Effector CD4-positive, alpha-beta T cell (primary cell): ENCODE measurements at places on chromosomes 11 and 22.

DNA sequence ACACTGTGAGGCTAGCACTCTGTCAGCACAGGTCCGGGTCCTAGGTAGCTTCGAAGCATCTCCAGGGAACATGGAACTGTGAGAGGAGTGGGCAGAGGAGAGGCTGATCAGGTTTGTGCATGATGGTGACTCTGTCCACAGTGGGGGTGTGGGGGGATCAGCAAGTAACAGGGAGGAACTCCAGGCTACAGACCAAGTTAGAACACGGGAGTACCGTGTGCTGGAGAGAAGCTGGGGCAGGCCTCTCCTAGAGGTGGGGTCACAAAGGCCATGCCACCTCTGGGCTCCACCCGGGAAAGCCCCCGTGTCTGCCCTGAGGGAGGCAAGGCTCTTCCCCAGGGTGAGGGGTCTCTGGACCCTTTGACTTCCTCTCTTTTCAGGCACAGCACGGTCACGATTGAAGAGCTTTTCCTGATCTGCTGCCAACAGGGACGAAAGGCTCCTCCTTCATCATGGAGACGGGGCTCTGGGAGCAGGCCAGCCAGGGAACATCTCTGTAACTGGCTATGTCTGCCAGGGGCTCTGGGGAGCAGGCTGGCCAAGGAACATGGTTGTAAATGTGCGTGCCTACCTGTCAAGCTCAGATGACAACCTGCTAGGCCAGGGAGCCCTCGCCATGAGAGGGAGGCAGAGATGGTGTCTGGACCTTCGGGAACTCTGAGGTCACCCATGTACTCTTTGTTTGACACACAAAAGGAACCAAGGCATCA is 1476.1 kb downstream of the BRD1 start:
- no peak for DNase-seq

- no peak for DNase-seq
Measured at GRCh38 chr11:33560729-33561128, 139.9 kb downstream of the C11orf91 start.

DNA sequence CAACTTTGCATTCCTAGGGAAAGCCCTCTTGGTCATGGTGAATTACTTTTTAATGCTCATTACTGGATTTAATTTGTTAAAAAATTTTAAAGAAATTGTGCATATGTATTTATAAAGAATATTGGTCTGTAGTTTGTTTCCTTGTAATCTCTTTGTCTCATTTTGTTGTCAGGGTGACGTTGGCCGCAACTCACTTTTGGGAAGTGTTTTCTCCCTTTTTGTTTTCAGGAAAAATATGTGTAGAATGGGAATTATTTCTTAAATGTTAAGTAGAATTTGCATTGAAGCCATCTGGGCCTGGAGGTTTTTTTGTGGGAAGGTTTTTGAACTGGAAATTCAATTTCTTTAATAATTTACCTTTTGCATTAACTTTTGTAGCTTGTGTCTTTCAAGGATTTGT is 149.1 kb downstream of the UVRAG start:
- no peak for DNase-seq

GRCh38 chr11:75145196-75145971 is 5.5 kb upstream of the SLCO2B1 start:
- DNase-seq: no peak

DNA sequence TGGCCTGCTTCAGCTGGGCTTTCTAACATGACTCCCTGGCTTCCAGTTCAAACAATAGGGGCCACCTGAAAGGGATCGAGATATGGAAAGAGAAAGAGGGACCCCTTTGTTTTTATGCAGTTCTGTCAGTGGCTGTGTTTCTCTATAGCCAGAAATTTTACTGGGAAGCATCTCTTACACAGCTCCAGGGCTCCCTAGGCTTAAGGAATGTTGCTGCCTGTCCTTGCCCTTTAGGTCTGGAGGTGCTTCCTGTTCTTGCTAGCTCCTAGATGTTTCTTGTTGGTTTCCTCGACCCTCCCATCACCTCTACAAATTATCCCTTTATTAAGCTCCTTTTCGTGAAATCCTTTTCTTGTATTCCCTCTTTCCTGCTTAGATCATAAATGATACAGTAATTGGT is 21.8 kb upstream of the OR56A1 start:
- DNase-seq: no peak

DNA sequence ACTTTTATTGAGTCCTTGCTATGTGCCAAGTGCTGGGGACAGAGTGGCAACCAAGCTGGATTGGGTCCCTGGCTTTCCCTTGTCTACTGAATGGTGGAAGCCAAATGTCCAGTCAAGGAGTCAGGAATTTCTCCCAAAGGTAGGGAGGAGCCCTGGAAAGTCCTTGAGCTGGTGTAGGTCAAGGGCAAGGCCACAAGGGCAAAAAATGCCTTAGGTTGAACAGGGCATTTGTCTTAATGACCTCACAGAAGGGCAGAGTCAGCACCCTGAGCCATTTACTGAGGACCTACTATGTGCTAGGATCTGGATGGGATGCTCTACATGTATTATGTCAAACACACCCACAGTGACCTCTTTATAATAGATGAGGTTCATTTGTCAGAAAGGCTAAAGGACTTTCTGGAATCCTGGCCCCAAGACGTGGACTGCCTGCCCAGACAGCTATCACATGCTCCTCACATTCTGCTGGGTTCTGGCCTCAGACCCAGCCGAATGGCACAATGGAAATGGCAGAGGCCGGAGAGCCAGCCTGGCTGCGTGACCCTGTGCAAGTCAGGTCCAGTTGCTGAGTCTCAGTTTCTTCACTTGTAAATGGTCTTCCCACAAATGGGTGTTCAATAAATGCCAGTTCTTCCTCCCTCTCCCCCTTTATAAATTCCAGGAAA is 17.7 kb downstream of the MOGAT2 start:
- DNase-seq: no peak

DNA sequence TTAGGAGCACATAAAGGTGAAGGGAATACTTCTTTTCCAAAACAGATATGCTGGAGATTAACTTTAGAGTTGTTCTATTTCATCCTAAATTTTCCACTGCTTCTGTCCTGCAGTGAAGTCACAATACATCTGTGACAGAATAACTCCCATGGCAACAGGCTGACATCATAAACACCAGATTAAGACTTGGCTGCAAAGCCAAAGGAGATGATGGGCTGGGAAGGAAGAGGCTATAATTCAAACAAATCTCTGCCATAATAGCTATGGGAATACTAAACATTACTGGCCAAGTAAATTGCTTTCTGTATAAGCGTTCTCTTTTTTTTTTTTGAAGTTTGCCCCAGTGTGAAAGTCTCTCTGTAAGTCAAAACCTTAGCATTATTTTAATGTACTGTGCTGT is 107.7 kb downstream of the CADM1 start:
- DNase-seq: no peak

DNA sequence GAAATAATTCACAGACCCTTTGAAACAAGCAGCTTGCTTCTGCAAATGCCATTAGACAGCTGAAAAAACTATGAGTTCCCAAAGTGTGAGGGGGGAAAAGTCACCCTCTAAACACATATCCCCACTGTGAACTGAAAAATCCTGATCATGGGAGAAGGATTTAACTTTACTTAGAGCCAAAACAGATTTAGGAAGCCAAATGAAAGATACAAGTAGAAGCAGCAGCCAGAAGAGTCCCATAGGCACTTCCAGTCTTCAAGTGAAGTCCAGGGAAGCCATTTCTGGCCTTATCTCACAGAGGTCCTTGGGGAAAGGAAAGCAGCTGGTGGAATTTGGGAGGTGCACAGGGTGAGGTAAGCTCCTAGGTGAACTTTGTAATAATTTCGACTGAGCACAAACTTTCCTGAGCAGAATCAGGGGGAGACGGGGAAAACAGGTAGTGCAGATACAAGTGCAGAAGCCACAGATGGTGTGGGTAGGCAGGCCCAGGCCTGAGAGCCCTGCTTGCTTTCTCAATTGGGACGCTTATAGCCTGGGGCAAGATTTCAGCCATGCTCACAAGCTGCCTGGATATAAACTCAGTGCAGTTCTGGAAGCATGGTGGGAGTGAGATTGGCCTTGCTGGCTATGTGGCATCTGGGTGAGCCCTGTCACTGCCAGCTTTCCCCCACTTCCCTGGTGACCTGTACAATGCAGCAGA is 44.8 kb downstream of the GAS2 start:
- no peak for DNase-seq

DNA sequence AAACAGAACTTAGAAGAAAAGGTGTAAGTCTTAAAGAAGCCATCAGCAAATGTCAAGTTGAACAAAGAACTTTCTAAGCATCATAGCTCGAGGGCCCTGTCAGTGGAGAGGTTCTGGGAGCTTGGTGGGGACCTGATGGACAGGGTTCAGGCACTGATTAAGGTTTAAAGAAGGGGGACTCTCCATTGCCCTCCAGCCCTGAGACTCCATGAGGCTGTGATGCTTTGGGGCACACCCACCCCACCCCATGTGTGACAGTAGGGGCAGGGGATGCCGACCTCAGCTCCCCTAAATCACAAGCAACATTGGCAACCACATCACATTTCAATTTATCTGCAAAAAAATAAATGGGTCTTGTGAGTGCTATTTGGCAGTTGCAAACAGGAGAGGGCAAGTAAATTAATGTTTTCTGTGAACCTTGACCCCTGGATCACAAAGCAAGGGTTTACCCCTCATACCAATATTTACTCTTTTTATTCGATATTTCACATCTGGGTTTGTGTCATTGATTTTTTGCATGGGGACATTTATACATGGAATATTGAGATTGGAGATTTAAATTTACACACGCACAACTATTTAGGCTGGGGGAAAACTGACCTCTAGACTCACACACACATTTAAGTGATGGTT is 37.1 kb upstream of the ANO1 start:
- no peak for DNase-seq

- no peak for DNase-seq
Measured at GRCh38 chr11:122653916-122654585, 1.5 kb upstream of the UBASH3B start.

DNA sequence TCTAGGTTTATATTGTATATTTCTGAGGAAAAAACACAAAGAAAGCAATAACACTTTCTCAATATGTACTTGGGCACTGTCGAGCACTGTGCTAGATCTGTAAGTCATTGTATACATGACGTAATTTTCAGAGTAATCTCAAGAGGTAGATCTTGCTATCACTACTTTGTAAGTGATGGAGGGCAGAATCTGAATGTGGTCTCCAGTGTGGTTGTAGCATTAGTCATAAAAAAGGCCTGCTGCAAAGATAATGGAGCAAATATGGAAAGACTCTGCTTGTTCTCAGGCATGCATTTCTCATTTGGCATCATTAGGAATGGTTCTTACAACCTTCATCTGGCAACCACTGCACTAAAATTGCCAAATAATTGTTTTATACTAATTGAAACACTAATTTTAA is 419.8 kb upstream of the CCDC179 start:
- DNase-seq: no peak

DNA sequence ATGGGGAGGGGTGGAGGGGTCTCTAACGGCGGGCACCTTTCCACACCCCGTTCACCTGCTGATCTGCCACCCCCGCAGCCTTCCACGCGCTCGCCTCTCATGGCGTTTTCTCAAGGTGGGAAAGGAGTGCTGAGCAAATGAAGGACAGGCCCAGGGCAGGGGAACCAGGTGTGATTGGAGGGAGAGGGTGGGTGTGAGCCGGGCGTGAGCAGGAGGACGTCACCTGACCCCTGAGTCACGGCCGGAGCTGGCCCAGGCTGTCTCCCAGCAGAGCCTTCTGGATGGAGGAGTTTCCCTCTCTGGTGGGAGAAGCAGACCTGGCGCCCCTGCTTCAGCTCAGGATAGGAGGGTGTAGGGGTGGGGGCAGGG is 14.0 kb upstream of the ARHGAP8 start:
- no peak for DNase-seq

DNA sequence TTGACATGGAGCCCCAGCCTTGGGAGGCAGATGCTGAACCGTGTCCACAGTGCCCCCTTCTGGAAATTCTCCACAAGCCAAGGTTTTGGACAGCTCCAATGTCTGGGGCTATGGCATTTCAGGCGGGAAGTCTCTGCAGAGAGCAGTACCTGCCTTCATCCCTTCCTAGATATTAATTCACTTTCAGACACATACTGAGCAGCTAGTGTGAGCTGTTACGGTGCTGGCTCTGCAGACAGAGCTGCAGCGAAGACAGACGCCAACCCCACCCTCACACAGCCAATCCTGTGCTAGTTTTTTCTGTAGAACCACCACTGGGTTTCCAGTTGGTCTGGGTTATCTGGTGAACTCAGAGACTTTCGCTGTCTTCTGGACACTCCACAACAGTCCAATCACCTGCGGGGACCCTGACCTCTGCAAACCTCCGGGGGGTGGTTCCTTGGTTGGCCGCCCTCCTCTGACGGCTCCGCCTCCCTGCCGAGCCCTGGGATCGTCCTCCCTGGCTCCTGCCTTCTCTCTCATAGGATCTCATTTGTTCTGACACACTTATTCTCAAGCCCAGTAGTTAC is 9.1 kb downstream of the LMF2 start:
- peak; percentile 54 for DNase-seq

DNA sequence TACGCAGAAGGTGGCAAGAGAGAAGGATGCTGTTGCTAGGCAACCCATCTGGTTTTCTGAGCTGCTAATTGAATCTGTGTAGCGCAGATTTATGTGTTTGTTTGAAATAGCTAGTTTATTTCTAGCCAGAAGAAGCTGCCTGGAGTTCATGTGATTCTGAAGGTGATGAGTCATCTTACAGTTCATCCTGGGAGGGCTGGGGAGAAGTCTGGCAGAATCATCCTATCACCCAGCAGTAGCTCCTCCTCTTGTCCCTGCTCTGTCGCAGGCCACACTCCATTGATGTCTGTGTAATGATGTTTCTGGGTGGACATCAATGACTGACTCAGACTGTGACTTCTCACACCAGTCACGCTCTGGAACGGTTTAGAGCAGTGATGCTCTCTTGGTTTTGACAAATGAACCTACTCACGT is 4.8 kb upstream of the FBXO7 start:
- no peak for DNase-seq

GRCh38 chr11:44332665-44333064 is 22.7 kb upstream of the ALX4 start:
- DNase-seq: no peak

- DNase-seq: no peak
Measured at GRCh38 chr11:115501893-115502589, 2.2 kb downstream of the CADM1 start.

- DNase-seq: no peak
Measured at GRCh38 chr22:23752090-23752691, 1.3 kb upstream of the ZNF70 start.

- no peak for DNase-seq
Measured at GRCh38 chr11:76723548-76723947, 53.0 kb upstream of the LRRC32 start.

- DNase-seq: no peak
Measured at GRCh38 chr11:103601225-103601846, 435.1 kb upstream of the DDI1 start.

DNA sequence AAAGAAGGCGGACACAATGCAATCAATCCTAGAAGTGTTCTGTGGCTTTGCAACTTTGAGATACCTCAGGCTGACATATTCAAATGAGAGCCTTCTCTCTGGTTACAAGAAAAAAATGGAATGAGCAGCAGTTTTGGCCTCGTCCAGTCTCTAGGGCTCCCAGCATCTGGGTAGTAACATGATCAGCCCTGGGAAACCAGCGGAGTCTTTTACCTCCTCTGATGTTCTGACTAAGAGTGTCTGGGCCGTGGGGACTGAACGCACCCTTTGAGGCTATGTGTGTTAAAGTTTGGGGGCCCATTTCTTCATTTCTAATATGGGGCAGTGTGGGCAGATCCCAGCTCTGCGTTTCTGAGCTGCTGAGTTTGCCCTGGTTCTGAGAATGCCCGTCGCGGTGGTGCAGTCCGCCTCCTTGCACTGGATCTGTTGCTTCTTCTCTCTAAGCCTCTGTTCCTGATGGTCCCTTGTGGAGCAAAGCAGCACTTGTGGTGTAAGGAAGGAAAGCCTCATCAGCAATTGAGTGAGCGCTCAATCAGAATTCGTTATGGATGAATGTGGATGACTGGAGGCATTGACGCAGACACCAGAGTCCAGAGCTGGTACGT is 8.1 kb downstream of the PARVB start:
- DNase-seq: no peak

- DNase-seq: peak; percentile 47
Measured at GRCh38 chr11:64810891-64811272, 531 bp upstream of the MEN1 start.
